GOT3 (cell line): ENCODE measurements at places on chromosomes 7 and 10.

GRCh38 chr10:77029777-77030717 is 607.6 kb downstream of the KCNMA1 start:
- no peak for DNase-seq

GRCh38 chr10:89813546-89813945 is 112.2 kb downstream of the KIF20B start:
- DNase-seq = no peak

DNA sequence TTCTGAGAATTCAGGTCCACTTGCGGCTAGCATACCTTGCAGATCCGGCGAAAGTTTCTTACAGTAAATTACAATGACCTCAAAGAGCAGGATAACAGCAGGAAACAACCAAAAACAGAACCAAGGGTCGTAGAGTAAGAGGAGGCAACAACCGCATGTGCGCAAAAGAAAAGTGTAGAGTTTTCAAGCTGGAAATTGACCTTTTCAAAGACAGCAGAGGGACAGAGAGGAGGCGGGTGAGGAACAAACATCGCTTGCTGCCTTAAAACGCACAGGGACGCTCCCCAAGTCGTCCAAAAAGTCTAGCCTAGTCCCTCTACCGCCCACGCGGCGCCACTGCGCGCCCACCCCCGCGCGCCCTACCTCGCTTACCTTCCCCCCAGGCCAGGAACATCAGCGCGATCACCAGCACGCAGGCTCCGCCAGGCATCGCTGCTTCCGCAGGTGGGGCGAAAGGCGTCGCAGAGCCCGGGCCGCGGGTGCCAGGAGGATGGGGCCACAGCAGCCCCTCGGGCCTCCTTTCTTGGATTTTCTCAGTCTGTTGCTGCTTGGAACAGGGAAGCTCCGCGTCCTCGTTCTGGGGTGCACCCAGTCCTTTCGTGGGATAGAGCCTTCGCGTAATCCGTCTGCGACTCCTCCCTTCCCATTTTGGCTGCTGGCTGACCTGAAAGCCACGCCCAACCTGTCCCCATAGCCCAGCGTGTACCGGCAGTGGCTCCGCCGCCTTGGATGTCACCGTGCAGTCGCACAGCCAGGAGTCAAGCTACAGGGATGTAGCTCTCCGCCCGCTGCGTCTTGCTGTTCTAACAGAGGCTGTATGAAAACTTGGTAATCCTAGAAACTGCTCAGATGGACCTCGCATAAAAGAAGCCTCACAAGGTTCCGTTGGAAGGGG is at the start of gene VWDE:
TSS of gene VWDE (minus strand) at position 579 of the 895 bp plus-strand sequence. CDS start at position 430, 149 bp downstream.
- no peak for DNase-seq

DNA sequence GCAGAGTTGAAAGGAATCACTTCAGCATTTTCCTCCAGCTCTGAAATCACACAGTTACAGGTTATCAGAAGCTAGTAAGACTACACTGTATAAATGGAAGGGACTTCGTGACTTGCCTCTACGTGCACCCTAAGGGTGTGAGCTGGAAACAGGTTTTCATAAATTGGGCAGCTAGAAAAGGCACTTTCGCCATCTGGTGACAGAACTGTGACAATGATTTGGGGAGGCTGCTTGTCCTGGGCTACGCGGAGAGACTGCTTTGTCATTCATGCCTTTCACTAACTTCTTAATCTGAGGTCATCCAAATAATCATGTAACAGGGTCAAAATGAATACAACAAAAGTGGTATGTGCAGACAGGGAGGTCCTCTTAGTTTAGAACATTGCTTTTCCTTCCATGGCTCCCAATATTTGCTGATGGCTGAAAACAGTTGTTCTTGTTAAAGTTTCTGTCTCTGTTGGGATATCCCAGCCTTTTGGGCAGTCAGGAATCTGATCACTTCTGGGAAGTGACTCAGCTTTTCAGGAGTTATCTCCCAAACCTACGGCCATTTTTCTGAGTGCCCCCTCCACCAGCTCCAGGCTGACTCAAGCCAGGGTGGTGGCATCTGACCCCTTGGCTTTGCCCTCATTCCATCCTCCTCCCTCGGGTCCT is 17.8 kb downstream of the VWC2 start:
- DNase-seq = no peak

GRCh38 chr7:132547821-132548220 is 28.4 kb downstream of the PLXNA4 start:
- DNase-seq = no peak

GRCh38 chr10:9957351-9957750 is 1060.3 kb upstream of the CELF2 start:
- DNase-seq = no peak

GRCh38 chr7:106285855-106286492 is 1.2 kb upstream of the NAMPT start:
- no peak for DNase-seq

- DNase-seq = no peak
Observed at GRCh38 chr7:47661051-47661714, 79.3 kb upstream of the TNS3 start.

- DNase-seq = no peak
Observed at GRCh38 chr10:60863796-60864195, 80.2 kb downstream of the RHOBTB1 start.

- no peak for DNase-seq
Observed at GRCh38 chr7:26193432-26194207, 6.9 kb downstream of the HNRNPA2B1 start.

- DNase-seq = no peak
Observed at GRCh38 chr10:88980800-88981199, 9.8 kb upstream of the FAS start.

- no peak for DNase-seq
Observed at GRCh38 chr7:102310414-102310815, 23.7 kb downstream of the SH2B2 start.

DNA sequence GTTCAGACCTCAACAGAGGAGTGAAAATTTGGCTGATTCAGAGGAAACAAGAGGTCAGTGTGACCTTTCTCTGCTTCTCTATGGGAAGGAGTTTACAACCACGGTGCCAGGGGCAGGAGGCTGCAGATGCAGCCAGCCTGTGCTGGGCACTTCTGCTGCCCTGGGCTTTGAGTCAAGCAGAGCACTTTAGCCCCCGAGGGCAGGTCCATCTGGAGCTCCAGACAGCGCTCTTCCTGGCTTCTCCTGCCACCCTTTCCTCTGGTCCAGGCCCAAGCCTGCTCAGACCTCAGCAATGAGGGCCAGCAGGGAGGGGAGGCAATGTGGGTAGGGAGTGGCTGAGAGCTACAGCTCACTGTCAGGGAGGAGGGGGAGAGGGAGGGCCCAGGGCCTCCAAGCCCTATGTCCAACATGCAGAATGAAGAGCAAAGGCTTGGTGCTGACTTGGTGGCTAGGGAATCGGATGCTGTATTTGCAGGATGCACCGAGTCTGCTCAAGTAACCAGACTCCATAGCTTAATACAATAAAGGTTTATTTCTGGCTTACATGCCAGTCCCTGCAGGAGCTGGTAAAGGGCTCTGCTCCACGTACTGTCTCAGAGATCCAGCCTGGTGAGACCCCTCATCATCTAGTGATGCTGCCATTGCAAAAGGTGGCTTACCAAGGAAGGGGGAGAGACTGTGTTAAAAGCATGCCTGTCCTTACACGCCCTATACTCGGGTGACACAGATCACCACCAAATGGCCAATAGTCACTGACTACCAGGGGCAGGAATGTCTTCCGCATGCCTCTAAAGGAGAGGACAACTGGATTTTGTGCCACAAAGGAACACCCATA is 481.6 kb downstream of the RPS24 start:
- DNase-seq = no peak

GRCh38 chr10:3926258-3926657 is 141.2 kb upstream of the KLF6 start:
- DNase-seq = no peak

DNA sequence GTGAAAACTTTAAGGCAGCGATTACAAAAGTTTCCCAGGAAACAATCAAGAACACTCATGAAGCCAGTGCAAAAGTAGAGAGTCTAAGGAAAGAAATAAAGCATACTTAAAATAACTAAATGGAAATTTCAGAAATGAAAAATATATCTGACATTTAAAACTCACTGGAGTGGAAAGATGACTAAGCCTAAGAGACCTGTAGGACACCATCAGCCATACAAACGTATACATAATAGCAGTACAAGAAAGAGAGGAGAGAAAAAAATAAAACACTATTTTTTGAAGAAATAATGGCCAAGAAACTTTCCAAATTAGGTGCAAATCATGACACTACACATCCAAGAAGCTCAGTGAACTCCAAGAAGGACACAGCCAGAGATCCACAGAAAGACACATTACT is 5.4 kb upstream of the AKR1D1 start:
- no peak for DNase-seq

GRCh38 chr10:3654496-3654895 is 130.5 kb downstream of the KLF6 start:
- DNase-seq = no peak

DNA sequence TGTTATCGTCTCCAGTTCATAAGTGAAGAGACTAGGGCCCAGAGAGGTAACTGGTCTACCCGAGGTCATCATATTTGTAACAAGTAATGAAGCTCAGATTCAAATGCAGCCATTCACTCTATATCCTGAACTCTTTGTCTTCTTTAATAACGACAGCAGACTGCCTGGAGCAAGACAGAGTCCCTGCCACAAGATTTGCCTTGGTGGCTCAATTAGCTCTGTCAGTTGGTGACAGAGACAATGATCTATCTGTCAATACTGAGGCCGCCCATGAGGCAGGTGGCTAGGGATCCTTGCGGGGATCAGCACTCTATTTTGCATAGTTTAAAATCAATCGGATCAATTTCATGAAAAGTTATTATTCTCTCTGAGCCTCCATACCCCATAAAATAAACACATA is 43.9 kb downstream of the SH3PXD2A start:
- no peak for DNase-seq

- DNase-seq = no peak
Observed at GRCh38 chr7:81674431-81674830, 95.4 kb downstream of the HGF start.

- no peak for DNase-seq
Observed at GRCh38 chr7:116332766-116333165, 122.4 kb downstream of the TES start.

- no peak for DNase-seq
Observed at GRCh38 chr7:29596593-29597178, 33.1 kb downstream of the PRR15 start.

DNA sequence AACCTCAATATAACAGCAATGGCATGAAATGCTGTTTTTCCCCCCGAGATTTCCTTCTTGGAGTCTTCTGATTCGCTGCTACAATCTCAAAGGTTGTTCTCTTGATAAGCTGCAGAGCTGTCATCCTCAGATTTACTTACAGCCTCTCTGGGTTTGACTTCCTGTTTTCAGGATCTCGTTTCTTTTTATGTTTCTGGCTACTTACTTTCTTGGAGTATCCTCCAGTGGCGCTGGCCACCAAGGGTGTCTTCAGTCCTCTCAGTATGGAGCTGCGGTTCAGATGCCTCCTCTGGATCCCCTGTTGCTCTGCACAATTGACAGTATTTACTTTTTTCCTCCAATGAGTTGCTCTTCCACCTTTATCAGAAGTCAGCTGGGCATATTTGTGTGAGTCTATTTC is 152.0 kb upstream of the TMEM72 start:
- no peak for DNase-seq

- DNase-seq = no peak
Observed at GRCh38 chr7:159031135-159031701, 113.4 kb downstream of the VIPR2 start.

DNA sequence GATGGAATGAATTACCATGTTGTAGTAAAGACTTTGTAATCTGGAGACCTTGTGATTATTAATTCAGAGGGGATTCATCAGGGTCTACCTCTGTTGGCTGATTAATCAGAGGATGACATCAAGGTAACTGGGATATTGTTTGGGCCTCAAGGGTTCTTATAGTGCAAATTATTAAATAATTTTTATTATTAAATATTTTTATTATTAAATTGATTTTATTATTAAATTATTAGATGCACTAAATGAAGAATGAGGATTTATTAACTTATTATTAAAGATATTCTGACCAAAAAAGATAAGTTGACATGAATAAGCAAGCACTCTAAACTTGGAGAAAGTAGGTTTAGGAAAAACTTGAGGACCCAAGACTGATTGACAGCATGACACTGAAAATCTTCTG is 661.7 kb downstream of the NRG3 start:
- DNase-seq = no peak

GRCh38 chr10:31706464-31707092 is 222.1 kb downstream of the ARHGAP12 start:
- no peak for DNase-seq

GRCh38 chr7:26664735-26665416 is 199.5 kb downstream of the SKAP2 start:
- DNase-seq = no peak

GRCh38 chr10:119807960-119808697 is 64.5 kb downstream of the MCMBP start:
- DNase-seq = no peak

DNA sequence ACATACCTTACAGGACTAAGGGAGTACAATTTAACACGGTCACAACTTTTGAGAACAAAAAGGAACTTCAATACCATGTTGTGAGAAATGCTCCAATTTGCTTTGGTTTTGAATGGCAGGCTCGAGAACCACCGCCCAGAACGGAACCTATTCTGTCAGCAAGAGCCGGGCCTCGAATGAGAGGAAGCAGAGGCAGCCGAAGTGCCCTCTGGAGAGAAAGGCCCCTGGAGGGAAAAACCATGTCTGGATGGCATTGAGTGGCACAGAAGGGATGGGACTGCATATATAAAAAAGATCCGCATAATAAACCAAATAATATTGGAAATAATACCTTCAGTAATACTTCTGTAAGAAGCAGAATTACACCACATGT is 85.6 kb downstream of the CHST15 start:
- no peak for DNase-seq

GRCh38 chr7:105389889-105390288 is 1.2 kb upstream of the SRPK2 start:
- DNase-seq = no peak

DNA sequence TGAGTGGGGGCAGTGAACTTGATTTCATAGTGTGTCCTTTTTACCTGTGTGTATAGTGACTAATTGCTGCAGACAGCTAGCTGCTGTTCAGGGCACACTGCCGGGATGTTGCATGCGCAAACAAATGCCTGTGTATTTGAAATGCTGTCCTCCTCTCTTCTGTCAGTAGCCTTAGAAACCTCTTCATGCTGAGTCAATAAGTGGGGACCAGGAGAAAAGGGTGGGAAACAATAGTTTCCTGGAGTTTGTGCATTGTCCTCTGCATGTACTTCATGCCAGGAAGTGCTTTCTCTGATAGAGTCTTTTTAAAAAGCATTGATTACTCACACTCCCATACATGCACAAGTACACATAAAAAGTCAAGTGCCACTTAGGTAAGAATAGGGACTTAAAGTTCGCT is 1183.7 kb upstream of the CELF2 start:
- DNase-seq = no peak

GRCh38 chr7:39592586-39592985 is 26.4 kb downstream of the YAE1 start:
- DNase-seq = no peak
